Osteoblast (primary cell): ENCODE measurements at places on chromosomes 5 and 9. TPM values are rescaled to one million over a fixed set of nuclear protein-coding genes. Genes with fewer than 3 reads are reported as not detected.
A peak's percentile ranks its signal among the peaks of the same experiment; 100 is the strongest.

PDLIM4 gene
- 47.7 and 67.7 TPM in 2 replicates for total RNA-seq

ZDHHC12 gene
- total RNA-seq = 32.7 and 35.1 TPM in 2 replicates

CCDC152 gene
- total RNA-seq = 0.29 and 0.36 TPM in 2 replicates

UIMC1 gene
- total RNA-seq = 34.5 and 40.9 TPM in 2 replicates

EQTN gene
- not detected in 2 replicates for total RNA-seq

GRCh38 chr5:56299212-56299611 is 66.1 kb upstream of the ANKRD55 start:
- DNase-seq = peak; percentile 55

DNA sequence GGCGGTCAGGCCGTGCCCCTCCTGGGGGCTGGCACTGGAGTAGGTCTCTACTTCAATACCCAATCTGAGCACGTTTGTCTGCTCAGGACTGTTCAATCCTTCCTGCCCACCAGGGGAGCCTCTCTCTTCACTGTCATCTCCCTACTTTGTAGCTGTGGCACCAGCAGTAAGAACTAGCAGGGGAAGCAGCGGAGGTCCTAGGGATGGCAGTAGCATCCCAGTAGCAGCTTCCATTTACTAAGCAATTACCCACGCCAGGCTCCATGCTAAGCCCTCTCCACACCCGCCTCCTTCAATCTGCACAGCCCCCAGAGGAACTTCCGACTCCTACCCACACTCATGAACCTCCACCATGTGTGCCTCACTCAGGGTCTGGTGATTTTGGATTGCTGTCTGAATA is 31.7 kb downstream of the FSTL4 start:
- no peak for DNase-seq

DNA sequence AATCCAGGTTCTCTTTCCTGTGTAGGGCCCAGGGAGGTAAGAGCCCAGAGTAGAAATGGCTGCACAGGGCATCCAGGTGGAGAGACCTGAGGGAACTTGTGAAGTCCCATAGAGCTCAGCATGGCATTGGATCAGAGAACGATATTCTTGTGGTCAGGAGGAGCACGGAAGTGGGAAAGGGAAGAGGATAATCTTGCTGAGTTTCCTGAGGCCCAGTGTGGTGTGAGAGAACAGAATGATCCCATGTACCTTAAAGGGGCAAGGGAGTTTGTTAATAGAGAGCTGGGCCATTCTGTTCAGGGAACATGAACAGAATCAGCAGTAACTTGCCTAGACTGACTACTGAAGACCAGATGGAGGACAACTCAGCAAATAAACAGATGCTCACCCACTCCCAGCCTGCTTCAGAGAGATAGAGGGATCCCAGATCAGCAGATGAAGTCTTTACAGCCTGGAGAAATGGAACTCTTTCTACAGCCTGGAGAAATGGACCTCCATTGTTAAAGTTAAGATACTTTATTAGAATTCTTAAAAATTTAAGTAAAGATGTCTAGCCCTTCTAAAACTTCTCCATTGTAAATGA is 119.7 kb upstream of the ELL2 start:
- DNase-seq = no peak

- peak; percentile 72 for DNase-seq
Measured at GRCh38 chr5:177405805-177406204, 3.6 kb downstream of the F12 start.

GRCh38 chr9:114613919-114614318 is 2.8 kb downstream of the TMEM268 start:
- DNase-seq = no peak

DNA sequence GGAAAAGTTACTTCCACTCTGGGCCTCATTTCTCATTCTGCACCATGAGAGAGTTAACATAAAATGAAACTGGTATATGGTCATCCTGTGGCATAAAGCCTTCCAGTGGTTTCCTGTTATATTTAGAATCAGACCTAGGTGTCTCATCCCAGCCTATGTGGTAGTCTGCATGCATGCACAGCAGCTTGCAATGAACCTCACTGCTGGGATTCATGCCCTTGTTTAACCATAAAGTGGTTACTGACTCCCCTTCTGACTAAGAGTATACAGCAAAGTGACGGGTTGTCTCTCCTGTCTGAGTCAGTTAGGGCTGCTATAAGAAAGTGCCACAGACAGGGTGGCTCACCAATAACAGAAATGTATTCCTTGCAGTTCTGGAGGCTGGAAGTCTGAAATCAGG is 14.7 kb upstream of the TDRD7 start:
- DNase-seq = no peak

GRCh38 chr5:76714751-76715485 is 1.0 kb upstream of the F2R start:
- peak; percentile 84 for DNase-seq

DNA sequence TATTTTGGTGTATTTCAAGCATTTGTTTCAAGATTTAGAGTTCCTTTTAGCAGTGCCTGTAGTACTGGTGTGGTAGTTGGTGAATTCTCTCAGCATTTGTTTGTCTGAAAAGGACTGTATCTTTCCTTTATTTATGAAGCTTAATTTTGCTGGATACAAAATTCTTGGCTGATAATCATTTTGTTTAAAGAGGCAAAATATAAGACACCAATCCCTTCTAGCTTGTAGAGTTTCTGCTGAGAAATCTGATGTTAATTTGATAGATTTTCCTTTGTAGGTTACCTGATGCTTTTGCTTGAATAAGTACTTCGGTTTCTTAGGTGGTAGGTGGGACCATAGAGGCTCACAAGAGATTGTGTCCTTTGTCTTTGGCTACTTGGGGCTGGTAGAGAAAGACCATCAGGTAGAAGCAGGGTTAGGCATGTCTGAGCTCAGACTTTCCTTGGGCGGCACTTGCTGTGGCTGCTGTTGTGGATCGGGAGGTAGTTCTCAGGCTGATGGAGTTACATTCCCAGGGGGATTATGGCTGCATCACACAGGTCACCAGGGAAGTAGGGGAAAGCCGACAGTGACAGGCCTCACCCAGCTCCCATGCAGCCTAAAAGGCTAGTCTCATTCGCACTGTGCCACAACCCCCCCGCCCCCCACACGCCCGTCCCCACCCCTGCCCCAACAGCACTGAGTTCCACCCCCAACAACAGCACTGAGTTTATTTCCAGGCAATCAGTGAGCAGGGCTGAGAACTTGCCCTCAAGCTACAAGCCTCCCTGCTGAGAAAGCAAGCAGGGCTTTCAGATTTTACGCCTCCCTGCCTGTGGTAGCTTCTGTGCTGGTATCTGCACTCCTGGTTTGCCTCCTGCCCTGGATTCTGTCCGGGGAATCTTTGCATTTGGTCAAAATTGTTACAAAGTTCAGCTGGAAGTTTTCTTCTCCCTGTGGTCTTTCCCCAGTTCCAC is 127.1 kb upstream of the GLRA1 start:
- no peak for DNase-seq

DNA sequence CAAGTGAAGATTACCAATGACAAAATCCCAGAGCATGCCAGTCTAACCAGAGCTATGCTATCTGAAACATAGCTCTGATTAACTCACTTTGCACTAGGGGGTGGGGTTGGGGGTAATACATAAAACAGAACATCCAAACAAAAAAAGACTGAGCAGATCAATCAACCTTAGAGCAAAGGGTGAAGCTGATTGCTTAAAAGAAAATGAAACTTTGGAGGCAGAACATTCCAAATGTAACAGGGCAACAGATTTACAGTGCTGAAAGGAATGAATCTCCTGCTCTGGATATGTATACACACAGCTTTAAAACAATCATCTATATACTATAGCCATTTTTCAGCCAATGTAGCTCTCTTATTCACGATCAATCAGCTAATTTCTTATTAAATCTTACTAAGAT is 4.9 kb downstream of the IL6ST start:
- DNase-seq = no peak

DNA sequence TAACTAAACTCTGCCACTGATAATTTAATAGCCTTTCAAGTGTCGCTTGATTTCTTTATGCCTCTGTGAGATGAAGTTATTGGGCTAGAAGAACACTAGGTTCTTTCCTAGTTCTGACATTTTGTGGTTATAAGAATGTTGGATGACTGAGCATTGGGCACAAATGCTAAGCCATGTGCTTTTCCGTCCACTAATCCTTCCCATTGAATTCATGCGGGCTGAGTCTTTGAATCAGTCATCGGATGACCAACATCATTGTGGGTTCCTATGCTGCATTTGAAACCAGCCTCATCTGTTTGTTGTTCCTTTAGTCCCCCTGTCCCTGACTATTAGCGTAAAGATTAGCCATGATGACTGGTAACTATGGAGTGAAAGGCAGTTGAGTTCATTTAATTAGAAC is 58.5 kb downstream of the ALDH1A1 start:
- DNase-seq = peak; percentile 5

DNA sequence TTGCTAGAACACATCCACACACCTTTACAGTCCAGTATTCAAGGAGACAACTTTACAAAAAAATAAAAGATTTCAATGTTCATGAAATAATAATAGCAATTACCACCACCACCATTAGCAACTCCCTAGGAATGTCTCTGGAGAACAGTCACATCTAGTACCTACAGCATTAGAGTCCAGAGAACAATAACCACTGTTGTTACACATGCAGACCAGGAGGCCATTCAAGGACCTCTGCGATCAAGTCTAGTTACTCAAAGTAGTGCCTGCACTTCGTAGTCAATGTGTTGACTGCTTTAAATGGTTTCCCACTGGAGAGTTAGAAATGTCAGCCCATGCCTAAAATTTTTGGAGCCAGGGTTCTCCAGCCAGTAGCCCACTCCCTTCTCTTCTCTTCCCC is 244.4 kb downstream of the DEPDC1B start:
- no peak for DNase-seq
